ENCODE measurements at places on chromosomes 2 and 18.

DNA sequence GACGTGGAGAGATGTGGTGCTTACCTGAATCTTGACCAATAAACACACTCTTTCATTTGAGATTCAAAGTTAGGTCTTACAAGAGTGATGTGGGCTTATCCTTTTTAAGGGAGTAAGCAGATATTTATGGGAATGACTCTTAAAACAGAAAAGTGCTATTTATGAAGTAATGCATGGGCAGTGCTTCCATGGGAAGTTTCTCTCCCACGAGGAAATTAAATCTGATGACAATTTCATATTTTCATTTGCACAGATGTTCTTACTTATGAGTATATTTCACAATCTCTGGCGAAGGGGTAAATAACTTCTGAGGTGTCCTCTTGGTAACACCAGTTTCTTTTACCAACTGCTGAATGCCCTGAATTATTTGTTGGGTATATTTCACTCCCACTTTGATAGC, 21.0 kb downstream of the PNPT1 start:
- DNase-seq: no peak

- no peak for DNase-seq
Measured at GRCh38 chr2:144681389-144681788, 161.5 kb upstream of the ZEB2 start.

GRCh38 chr2:70305531-70305930, 3.7 kb upstream of the FAM136A start:
- DNase-seq: no peak

DNA sequence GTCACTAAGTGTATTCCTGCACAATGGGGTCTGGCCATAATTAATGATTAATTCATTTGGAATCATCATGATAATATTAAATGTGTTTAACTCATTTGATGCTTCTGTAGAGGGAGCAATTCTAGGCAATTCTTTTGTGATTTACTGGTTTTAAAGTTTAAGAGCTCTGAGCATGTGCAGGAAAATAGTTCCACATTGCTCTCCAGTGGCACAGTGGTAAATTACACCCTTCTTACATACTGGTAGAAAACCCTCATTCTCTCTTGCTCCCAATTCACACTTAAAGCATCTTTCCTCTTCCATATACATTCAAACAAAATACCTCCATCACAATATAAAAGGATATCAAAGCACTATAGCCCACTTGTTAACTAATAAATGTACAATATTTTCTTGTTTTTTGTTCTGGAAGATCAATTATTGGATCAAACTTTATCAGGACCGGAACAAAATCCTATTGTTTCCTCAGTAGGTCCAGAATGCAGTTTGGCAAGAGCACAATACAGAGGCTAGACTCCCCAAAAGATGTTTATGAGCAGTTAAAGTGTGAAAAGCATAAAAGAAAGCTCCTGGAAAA, 844.3 kb downstream of the MBD2 start:
- no peak for DNase-seq

DNA sequence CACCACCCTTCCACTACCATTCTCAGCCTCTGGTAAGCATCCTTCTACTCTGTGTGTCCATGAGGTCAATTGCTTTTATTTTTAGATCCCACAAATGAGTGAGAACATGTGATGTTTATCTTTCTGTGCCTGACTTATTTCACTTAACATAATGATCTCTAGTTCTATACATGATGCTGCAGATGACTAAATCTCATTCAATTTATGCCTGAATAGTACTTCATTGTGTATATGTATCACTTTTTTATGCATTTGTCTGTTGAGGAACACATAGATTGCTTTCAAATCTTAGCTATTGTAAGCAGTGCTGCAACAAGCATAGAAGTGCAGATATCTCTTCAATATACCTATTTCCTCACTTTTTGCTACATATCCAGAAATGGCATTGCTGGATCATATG, 733.3 kb downstream of the SUCLG1 start:
- DNase-seq: no peak

DNA sequence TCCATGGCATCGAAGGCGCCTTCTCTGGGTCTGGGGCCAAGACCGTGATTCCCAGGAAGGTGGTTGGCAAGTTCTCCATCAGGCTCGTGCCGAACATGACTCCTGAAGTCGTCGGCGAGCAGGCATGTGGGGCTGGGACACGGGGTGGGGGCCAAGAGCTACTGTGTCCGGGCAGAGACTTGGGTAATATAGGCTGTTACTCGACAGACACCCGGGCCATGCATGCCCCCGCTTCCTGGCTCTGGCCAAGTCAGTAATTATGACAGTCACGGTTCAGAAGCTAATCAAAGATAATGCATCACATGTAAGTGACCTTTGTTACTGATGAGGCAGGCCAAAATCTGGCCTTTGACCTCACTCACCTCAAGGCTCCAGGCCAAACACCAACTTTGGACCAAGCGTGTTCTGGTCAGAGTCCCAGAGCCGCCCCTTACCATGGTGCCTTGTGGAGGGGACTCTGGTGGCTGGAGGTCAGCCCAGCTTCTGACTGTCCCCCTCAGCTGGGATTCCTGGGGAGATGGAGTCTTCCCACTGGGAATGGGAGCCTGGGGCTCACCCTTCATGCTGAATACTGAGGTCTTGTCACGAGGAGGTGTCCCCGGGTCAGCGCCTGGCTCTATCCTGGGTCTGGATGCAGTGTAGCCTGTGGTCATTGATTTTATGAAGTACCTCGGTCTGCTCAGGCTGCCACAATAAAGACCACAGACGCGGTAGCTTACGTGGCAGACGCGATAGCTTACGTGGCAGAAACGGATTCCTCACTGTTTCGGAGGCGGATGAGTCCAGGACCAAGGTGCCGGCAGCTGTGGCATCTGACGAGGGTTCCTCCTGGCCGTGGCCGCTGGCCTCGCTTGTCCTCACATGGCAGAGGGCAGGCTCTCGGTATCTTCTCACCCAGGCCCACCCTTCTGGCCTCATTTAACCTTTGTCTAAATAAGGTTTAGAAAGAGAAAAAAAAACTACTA, 17.7 kb upstream of the CNDP1 start:
- no peak for DNase-seq

- no peak for DNase-seq
Measured at GRCh38 chr2:137677466-137677865, 286.8 kb upstream of the HNMT start.

DNA sequence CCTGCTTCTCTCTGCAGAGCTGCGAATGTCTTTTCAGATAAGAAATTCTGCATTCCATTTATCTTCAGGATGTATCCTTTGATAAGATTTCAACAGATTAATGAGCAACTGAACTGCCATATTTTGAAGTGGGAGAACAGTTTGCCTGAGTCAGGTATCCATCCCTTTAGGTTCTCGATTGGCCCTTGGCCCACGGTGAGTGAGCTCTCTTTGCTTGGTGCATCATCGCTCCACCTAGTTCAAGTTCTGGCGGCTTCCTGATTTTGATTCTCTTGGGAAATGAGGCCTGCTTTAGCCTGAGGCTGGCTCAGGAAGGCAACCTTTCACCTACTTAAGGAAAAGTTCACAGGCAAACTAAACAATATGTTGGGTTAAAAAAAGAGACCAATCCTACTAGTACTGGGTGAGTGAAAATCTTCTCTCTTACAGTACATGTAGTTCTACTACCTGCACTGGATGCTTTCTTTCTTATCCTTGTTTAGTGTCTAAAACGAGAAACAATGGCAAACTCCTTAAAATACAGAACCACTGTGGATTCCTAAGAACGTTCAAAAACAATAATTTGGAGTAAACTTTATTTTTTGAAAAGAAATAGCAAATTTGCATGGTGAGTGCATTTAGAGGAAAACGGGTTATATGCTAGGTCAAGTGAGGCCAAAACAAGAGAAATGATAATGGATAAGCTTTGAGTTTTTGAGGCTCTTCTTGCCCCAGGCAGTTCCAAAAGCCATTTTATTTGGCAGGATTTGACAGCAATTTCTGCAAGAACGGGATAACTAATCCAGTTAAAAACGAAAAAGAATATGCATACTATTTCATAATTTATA, 837 bp upstream of the ACSL3 start:
- no peak for DNase-seq

GRCh38 chr2:129203331-129203730, 776.1 kb upstream of the RAB6C start:
- DNase-seq: no peak

DNA sequence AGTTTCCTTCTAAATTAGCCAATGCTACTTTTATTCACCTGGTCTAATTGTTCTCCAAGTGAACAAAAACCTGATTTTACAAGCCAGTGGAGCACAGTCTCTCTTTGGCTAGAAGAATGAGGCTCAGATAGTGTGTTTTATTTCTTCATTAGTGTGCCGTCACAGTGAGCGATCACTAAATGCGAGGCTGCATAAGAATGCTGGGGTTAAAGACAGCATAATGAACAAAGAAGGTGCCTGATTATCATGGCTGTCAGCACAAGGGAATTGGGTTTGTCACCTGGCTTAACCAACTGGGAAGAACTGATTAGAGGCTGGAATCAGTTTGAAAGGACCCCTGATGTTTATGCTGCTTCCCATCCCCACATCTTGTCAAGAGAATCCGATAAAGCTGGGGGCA, 76.4 kb downstream of the EPHA4 start:
- no peak for DNase-seq

DNA sequence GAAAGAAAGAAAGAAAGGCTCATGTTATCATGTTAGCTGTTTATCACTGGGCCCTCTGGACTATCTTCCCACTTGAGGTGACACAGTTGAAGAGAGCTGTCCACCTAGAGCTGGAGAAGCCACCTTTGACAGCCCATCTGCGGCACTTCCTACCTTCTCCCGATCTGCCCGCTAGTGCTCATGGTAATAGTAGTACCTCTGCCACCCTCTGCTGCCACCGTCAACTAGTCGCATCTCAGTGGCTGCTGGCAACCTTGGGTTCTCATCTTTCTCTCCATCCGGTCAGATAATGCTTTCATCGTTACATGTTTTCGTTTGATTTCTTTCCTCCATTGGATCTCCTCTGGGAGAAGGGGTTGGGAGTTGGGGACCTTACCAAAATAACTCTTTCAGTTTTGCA, 63.2 kb upstream of the COPS8 start:
- DNase-seq: no peak

- DNase-seq: no peak
Measured at GRCh38 chr18:76357585-76358260, 137.3 kb downstream of the ZNF516 start.

DNA sequence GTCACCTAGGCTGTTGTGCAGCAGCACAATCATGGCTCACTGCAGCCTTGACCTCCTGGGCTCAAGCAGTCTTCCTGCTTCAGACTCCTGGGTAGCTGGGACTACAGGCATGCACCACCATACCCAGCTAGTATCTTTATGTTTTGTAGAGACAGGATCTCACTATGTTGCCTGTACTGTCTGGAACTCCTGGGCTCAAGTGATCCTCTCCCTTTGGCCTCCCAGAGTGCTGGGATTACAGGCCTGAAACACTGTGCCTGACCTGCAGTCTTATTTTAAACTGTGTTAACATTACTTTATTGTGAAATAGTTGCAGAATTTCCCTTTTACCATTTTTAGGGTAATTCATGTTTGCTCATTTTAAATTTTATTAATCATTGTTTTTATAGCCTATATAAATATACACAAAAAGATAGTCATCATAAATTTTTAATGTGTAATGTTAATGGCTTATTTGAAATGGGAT, 24.6 kb downstream of the EML4 start:
- no peak for DNase-seq

DNA sequence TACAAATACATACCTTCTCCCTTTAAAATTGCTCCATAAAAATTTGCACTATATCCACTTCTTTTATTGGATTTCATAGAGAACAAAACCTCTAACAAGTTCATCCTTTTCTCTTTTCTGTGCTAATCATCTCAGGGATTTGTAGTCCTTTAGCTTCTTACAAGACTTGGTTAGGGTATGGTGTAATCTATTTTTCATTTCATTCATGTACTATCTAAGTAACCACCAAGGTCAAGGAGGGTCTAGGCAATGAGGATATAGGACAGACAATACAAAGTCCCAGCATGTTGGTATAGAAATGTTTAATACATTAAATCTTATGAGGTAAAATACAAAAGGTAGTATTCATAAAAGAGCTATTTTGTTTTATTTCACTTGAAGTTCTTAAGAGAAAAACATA, 17.5 kb downstream of the C2orf69 start:
- no peak for DNase-seq

- no peak for DNase-seq
Measured at GRCh38 chr2:31170071-31170698, 31.9 kb upstream of the GALNT14 start.
